ENCODE measurements at places on chromosomes 4 and X.

GRCh38 chrX:13699183-13699826 is 10.4 kb downstream of the RAB9A start:
- no peak for DNase-seq

DNA sequence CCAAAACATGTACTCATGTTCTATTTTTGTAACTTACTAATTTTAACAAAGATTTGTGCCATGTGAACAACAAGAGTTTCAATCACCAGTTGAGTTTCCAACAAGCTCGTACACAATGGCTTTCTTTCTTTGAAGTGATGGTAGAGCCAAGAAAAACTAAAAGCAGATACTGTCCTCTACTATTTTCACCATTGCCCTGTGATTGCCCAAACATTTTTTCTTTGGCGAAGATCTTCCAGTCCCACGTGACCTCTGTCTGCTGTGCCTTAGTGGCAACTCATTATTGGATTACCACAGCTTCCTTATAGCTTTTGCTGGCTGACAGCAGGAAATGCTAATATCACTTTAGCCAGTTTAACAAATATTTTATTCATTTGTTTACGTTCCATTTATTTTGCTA is 1147.1 kb downstream of the STIM2 start:
- no peak for DNase-seq

DNA sequence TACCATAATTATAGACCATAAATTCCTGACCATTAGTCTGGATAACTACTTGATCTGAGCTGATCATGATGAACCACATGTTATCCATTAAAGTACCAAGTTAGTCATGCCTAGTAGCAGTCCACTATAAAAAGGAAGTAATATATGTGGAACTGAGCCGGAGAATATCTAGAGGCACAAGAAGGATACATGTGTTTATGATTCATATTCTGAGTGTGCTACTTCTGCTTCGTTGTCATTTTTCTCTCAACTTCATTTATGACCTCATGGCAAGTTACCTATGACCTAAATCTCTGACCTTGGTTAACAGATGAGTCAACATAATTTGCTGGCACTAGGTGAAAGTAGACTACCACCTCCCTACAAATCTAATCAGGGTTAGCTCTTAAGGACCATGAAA is 56.5 kb upstream of the ANKRD17 start:
- DNase-seq: no peak

DNA sequence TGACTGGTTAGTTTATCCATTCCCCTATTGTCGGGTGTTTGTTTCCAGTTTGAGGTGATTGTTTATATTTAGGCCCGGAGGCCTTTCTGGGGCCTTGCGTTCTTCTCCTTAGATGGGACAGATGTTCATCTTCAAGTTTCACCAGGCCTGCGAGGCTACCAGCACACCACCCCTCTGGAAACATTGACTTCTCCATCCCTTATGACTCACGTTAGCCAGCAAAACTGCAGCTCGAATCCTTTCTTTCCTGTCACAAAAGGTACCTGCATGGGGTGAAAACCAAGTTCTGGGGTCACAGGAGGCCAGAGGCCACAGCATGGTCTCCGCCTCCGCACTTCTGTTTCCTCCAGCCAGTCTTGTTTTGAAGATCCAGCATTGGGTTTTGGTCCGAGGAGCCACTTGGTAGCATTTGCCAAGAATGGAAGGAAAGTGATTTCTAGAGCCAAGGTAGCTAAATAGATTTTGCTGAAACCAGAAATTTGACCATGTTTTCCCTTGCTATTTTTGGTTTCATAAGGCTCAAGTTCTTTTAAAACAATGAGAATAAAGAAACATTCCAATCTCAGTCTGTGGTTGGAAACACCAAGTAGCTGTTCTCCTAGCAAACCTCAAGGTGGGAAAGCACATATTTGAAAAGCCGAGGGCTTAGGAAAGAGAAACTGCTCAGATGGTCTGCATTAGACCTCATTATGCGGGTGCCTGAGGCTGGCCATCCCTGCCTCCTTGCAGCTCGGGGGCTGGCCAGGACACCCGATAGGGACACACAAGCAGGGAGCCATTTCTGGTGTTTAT is 5.6 kb downstream of the NYX start:
- DNase-seq: no peak

DNA sequence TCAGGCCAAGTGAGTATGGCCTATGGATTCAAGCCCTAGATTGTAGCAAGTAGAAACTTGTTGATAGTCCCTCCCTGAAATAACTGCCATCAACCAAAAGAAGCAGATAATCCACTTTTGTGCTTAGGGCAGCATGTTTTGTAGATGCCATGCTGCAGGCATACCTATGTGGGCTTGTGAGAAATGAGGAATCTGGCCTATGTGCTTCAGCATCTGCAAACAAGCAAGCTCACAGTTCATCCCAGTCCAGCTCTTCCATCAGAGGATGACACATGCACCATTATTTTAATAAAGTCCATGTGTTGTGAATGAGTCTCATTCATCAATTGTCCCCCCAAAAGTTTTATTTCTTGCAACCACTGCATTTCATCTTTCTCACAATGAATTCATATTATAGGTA is 421.9 kb upstream of the DIPK2B start:
- DNase-seq: no peak

- DNase-seq: no peak
These were observed 628.8 kb downstream of the ANKRD50 start for GRCh38 chr4:124083711-124084110.

DNA sequence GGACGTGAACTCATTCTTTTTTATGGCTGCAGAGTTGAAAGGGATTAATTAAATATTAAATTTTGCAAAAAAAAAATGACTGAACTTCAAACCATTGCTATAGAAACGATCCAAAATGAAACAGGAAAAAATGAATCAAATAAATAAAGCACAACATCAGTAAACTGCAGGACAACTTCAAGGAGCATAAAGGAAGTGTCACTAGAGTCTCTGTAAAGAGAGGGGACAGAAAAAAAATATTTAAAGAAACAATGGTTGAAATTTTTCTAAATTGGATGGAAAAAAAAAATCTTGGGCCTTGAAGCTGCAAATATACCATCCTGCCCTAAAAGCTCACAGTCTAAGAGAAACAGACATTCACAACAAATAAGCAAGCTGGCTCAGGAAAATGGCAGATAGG is 339.3 kb upstream of the INTU start:
- DNase-seq: no peak

GRCh38 chr4:1365271-1366178 is 18.5 kb downstream of the UVSSA start:
- no peak for DNase-seq

GRCh38 chr4:18533262-18533775 is 511.8 kb upstream of the LCORL start:
- DNase-seq: no peak

- DNase-seq: no peak
These were observed 86.9 kb upstream of the NEIL3 start for GRCh38 chr4:177222781-177223180.

GRCh38 chr4:112648263-112649054 is 11.5 kb downstream of the LARP7 start:
- no peak for DNase-seq

DNA sequence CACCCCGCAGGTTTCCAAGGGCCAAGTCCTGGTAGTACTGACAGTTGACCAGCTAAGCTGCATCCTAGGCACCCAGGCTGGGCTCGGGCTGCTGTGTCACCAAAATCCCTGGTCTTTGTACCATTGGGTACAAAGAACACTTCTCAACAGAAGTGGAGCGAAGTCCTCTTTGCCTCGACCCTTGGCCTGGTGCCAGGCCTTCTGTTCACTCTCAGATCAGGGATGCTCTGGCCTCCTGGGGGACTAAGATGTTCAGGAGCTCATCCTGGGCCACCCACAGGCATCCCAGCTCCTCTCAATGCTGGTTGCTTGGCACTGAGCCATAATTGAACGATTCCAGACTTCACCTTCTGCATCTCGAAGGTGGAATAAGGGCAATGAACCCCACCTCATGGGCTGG is 13.8 kb upstream of the SLC2A9 start:
- no peak for DNase-seq

DNA sequence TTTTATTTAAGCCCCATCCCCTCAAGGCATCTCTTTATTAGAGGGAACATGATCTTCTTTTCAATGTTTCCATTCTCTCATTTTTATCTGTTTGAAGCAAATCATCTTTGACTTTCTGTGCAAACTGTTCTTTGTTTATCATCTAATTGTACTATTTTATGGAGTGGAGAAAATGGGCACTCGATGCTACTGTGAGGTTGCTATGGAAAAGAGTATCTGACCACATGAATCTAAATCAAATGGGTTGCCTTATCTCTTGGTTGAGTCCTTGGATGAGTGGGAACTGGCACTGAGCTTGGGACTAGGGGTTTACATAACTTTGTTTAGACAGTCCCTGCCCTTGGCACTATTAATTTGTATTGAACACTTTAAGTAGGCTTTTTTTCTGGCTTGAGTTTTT is 9.1 kb downstream of the OCRL start:
- no peak for DNase-seq

DNA sequence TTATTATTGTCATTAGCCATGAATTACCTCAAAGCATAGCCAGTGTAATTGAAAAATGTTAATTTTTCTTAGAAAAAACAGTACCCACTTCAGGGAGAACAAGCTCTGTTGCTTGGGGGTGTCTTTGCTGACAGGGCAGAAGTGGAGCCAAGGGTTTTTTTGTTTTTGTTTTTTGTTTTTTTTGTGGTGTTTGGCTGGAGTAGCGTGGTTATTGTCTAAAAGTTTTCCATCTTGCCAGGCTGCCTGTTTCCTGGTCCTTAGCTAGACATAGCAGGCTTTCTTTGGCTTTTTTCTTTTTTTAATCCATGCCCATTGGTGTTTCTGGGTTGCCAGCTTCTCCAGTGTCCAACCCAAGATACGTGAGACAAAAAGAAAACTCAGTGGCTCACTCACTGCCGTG is 61.5 kb downstream of the CASP3 start:
- no peak for DNase-seq

GRCh38 chr4:94160774-94161173 is 46.9 kb upstream of the SMARCAD1 start:
- DNase-seq: no peak

DNA sequence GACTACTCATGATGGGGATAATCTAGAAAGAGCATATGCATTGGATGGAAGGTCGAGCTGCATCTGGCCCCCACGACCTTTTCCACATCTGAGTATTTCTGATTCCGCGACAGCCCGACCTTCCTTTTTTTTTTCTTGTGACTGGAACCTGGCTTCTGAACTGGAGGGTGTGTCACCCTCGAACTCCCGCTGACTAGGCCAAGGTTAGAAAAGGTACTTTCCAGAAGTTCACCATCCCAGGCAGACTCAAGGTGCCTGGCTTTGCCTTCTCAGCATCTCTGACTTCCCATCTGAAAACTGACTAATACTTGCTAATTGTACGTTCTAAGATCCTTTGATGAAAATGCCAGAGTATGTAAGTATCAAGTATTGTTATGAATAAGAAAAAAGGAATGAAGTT is 49.3 kb upstream of the CD40LG start:
- no peak for DNase-seq

DNA sequence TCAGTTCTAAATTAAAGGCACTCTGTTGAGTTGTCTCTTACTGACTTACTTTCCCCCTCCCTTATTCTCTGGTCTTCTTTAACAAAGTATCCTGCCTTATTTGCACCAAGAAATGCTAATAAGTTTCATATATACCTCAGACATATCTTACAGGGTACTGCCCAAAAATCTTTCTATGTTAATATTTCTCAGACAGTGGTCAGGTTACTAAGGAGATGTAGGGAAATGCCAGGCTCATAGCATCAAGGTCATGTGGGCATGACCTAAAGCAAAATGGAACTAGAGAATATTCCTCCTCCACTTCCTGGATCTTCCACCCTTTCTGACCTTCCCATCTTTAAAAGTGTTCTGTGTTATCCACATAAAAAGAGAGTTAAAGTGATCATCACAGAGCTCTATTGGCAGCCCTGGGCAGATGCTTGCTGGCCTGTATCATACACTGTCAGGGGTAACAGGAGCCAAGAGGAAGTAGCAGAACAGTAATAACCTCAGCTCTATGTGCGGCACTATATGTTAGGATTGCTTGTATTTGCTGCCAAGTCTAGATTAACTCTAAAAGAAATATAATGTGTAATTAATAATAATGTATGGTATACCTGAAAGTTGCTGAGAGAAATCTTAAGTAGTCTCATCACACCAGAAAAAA is 74.3 kb downstream of the IQCM start:
- no peak for DNase-seq

GRCh38 chrX:111083081-111083480 is 12.9 kb upstream of the PAK3 start:
- no peak for DNase-seq
